GM12891 (cell line): ENCODE measurements at places on chromosomes 2 and 18.

GRCh38 chr2:73933194-73933593 is 6.5 kb downstream of the DGUOK start:
- DNase-seq: no peak

GRCh38 chr2:163205589-163206254 is 367.2 kb upstream of the KCNH7 start:
- no peak for DNase-seq

DNA sequence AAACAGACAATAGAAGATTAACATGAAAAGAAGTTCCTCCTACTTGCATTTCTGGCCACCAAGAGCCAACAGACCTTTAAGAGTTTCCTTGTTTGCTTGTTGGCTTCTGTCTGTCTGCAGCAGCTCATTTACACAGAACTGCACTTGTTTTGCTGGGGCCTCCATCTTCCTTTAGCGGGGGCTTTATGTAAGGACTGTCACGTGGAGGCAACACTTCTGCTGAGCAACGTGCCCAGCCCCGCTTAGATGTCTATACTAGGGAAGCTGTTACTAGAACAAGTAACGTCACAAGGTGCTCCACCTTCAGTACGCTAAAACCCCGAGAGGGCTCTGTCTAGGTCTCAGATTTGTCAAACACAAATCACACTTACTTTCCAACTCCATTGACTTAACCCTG is 104.3 kb upstream of the PXDN start:
- DNase-seq: no peak

DNA sequence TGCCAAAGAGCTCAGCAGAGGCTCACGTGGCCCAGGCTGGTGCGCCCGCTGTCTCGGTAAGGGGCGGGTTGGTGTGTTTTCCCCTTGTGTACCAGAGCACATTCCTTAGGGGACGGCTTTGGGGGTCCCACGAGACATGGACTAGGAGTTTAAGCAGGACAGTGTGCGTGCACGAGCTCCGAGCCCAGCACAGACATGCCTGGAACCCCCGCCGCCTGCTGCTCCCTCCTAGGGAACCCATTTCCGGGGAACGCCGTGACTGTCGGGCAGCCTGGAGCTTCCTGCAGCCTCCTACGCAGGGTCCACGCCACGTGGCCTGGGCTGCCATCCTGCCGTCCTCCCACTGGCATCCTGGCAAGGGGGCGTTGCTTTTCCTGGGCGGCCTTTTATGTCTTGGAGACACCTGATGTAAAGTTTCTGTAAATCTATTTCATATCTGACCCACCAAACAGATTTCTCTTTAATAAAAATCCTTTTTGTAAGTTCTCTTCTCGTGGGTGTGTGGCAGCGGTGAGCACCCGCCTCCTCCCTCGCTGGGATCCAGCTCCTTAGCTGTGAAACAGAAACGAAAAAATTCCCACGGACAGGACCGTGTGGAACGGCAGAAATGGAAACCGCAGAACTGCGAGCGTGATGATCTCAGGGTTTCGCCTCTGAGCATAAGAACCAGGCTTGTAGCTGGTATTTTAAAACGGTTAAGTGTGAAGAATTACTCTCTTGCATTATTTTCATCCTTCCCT is 43.5 kb upstream of the KCNG2 start:
- DNase-seq: no peak

GRCh38 chr2:47264143-47264542 is 109.0 kb upstream of the STPG4 start:
- DNase-seq: no peak

- DNase-seq: no peak
Observed at GRCh38 chr2:160751021-160751420, 257.4 kb upstream of the RBMS1 start.

DNA sequence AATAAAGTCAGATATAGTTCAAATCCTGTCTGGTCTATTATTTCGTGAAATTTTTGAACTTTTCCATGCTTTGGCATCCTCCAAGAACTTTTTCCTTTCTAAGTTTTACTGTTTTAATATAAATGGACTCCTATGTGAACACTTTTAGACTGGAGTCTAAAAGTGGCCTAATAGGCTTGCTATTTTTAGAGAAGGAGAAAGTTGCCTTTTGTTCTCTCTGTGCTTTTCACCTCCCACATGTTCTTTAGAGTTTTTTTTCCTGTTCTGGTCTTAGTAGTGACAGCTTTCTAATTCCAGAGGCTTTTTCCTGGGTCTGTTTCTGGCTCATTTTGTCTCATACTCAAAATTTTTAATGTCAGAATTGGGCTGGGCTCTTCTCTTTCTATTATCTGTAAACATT is 72.2 kb downstream of the ADAM23 start:
- no peak for DNase-seq

DNA sequence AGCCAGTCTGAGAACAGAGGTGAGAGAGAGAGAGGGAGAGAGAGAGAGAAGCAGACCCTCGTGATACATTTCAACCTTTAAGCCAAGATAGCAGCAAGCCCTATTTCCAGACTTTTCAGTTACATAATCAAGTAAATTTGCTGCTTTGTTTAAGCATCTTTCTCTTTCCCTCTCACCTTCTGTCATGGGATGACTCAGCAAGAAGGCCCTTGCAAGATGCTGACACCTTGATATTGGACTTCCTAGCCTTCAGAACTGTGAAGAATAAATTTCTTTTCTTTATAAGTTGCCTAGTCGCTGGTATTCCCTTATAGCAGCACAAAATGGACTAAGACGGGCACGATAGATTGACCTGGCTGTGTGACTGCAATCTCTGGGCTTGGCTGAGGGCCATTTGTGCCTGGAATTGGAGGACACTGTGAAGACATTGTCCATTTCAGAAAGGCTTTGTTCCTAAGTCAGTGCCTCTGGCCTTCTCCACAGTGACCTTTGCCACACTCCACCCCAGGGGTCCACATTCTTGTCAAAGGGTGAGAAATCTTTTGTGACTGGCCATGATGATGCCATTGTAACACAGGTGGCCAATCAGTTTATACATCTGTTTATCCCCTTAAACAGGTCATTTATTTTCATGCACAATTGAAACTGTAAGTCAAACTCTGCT is 51.3 kb upstream of the ITSN2 start:
- no peak for DNase-seq

DNA sequence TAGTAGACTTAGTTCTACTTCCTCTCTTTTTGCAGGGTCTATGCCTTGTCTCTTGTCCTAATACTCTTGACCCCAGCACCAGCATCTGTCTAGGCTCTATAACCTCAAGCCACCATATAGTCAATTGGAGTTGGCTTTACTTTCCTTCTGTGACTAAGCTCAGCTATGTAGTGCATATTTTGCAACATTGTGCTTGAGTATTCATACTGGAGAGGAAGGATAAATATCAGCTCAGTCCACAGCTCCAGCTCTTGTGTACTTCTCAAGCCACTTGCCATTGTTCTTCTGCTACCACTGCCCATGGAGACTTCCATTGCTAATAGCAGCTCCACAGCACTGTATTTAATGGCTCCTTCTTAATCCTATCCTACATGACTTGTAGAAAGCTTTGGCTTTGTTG is 35.5 kb upstream of the CD28 start:
- DNase-seq: no peak

GRCh38 chr2:239305222-239305575 is 95.6 kb downstream of the HDAC4 start:
- no peak for DNase-seq

DNA sequence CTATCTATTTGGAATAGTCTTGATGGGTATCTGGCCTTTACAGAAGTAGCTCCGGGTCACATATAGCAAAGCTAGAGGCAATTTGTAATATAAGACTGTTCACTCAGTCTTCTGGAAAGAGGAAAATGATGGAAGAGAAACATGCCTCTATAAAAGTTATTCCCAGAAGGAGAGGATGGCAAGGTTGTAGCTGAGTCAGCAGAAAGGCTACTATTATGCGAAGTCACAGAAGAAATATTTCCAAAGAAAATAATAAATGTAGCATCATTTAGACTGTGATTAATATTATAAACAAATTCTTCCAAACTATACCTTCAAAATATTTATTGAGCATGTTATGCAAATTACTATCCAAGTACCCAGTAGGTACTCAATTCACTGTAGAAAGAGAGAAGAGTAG is 1027.7 kb upstream of the TMEFF2 start:
- DNase-seq: no peak

- DNase-seq: no peak
Observed at GRCh38 chr2:65367524-65367923, 64.9 kb downstream of the SPRED2 start.

DNA sequence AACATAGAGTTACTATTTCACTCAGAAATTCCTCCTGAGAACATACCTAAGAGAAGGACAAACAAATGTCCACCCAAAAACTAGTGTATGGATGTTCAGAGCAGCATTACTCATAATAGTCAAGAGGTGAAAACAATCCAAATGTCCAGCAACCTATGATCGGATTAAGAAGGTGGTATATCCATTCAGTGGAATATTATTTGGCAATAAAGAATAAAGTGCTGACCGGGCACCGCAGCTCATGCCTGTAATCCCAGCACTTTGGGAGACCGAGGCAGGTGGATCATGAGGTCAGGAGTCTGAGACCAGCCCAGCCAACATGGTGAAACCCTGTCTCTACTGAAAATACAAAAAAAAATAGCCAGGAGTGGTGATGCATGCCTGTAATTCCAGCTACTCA is 182.8 kb upstream of the AGAP1 start:
- no peak for DNase-seq

DNA sequence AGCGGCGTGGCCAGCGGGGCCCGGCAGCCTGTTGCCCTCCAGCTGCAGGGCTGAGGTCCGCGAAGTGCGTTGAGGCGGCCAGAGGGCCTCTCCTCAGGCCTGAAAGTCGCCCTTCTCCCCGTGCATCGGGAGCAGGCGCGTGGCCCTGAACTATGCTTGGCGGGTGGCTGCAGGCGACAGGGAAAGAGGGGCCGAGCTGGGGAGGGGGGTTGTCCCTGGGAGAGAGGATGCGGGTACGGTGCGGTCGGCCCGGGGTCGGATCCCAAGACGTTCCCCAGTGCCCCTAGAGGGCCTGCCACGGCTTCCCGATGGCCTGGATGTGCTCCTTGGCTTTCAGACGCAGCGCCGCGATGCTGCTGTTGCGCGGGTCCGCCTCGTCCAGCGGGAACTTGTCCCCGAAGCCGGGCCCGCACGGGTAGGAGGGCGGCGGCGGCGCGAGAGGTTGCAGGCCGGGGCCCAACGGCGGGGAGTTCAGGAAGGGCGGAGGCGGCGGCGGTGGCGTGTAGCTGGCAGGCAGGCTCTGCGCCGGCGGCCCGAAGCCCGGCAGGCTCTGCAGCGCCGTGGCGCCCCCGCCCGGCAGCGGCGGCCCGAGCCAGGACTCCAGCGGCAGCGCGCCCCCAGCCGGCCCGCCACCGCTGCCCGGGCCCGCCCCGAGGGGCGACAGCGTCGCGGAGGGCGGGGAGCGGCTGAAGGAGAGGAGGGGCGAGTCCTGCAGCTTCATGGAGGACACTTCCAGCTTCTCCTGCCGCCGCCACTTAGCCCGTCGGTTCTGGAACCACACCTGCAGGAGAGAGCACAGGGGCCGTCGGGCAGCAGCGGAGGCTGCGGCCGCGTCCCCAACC is 4.3 kb downstream of the RAX start:
- DNase-seq: peak; percentile 69

DNA sequence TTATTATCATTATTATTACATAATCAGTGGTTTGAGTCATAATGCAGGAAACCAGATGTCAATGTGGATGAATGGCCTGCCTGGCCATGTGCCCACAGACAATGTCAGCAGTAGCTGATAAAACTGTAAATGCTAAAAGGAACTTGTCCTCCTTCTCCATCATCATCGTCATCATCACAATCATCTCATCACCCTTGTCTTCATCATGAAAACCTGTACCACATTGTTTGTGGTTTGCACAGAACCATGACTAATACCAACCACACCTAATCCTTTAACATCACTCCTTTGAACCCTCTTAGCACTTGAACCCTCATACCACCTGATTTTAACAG is 96.0 kb downstream of the HNMT start:
- DNase-seq: no peak

DNA sequence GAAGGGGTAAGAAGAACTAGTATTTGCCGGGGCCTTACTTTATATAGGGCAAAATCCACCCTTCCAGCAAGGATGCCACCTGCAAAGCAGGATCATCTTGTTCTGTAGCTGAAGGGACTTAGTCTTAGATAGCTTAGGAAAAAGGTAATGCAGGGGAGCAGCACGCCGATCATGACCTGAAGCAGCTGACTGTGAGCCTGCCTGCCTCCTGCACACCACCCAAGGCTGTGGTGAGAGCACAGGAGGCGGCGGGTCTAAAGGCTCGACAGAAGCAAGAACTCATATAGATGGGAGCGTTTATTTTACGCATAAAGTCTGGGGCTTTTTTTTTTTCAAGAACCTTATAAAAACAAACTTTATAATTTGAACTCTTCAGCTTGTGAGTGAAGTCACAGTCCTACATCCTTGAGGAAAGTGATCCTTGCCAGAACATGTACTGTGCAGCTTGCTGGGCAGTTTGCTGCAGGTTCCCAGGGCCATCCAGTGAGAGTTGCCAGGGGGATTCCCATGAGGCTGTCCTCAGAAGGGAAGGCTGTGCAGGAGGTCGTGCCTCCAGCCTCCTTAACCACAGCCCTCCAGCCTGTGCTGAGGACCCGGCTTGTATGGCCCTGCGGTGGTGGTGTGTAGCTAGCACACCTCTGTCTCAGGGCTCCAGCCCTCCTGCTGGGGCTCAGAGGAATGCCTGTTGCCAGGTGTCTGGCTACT is 92.1 kb downstream of the RNF144A start:
- no peak for DNase-seq

DNA sequence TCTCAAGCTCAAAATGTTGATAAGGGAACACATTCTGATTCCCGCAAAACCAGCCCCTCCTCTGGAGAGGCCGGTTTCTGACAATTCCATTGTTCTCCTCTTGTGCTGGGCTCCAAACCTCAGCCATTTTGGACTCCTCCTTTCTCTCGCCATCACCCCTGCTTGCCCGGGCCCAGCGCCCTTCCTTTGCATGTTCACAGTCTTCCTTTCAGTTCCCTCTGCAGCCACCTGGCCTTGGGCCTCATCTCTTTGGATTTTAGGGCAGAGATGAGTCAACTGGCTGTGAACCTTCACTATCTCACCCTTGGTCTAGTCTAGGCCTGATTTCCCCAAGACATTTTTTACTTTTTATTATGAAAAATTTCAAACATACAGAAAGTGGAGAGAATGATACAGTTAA is 155.9 kb upstream of the MAP3K20 start:
- DNase-seq: no peak

GRCh38 chr18:62586781-62587487 is 64.1 kb downstream of the ZCCHC2 start:
- no peak for DNase-seq

DNA sequence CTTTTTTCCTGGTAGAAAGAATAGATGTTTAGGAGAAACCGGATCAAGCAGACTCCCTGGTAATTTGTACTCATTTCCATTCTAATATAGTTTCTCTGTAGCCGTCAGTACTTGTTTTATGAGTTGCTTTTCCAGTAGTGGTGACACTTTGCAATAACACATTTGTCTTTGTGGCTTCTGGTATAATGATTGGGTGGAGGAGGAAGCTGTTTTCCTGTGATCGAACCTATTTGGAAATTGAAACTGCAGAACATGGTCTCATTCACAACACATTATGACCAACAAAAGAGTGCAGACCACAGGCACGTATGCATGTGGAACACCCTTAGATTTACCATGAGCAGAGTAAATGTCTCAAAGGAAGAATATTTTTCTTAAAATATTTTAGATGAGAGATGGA is 7.6 kb upstream of the SERPINB12 start:
- no peak for DNase-seq

GRCh38 chr18:55272510-55273243 is 313.4 kb upstream of the CCDC68 start:
- no peak for DNase-seq
